Stimulated activated CD8-positive, alpha-beta memory T cell treated with anti-CD3 and anti-CD28 coated beads, Interleukin-4, amount 100 ng/mL, for 1 hour (primary cell): ENCODE measurements at places on chromosomes 1 and 21.

DNA sequence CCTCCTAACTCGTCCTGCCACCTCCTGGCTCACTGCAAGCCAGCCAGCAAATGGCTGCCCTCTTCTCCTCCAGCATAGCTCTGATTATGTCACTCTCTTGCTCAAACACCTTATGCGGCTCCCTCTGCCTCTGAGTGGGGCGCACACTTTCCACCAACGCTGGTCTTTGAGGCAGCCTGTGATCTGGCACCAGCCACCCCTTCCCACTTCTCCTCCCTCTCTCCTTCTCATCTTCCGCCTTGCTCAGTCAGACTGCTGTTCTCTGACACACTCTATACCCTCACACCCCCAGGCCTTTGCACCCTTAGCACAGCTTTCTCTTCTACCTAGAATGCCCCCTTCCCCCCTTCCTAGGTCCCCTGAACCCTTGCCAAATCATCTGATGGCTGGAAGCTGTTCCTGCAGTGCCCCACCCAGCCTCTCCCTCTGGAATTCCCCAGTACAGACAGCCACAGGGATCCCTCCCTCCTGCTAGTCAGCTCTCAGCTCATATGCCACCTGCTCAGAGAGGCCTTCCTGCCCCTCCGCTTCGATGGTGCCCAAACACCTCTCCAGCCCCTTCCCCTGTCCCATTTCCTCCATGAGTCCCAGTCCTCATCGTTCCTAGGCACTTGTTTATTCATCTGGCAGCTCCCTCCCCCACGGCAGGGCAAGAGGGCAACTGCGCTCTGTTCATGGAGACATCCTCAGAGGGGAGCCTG lies 21.7 kb upstream of the PEF1 start:
- DNase-seq: no peak

- no peak for DNase-seq
Measured at GRCh38 chr1:70897273-70897672, 150.3 kb downstream of the PTGER3 start.

- DNase-seq: no peak
Measured at GRCh38 chr21:43885721-43886120, 20.7 kb downstream of the AGPAT3 start.

- DNase-seq: no peak
Measured at GRCh38 chr1:215094381-215094780, 11.8 kb downstream of the KCNK2 start.

DNA sequence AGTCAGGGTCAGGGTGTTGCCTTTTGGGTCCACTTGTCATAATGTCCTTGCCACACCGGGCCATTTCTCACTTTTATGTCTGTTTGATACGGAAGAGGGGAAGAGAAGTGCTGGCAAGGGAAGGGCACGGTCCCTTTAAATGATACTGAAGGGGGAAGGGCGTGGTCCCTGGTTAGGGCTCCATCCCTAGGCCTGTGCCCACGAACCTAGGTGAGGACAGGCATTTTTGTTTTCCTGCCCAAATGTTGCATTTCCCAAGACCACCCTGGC lies 25.2 kb downstream of the B3GALT5 start:
- no peak for DNase-seq

- DNase-seq: no peak
Measured at GRCh38 chr1:39127513-39127912, 77.0 kb upstream of the MACF1 start.

- no peak for DNase-seq
Measured at GRCh38 chr1:203199002-203199401, 12.5 kb upstream of the CHI3L1 start.

GRCh38 chr1:43783671-43784205 lies 76.4 kb downstream of the ST3GAL3 start:
- DNase-seq: no peak

GRCh38 chr1:91724231-91724630 lies 161.7 kb downstream of the TGFBR3 start:
- DNase-seq: no peak

DNA sequence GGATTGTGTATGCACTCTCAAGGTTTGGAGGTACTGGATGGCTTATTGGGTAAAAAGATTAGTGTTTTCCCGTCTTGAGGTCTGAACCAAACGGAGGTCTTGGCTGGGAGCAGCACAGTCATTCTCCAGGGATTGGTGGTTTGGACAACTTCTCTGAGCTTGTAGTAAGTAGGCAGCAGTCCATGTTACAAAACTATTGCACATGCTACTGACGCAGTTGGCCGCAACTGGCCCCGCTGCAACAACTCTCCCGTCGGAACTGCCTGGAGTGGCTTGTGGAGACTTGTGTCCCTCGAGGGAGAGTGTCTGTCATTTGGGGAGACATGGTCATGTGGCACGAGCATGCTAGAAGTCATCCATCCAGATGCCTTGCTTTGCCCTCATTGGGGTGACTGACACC lies 276.0 kb downstream of the TM2D1 start:
- no peak for DNase-seq

DNA sequence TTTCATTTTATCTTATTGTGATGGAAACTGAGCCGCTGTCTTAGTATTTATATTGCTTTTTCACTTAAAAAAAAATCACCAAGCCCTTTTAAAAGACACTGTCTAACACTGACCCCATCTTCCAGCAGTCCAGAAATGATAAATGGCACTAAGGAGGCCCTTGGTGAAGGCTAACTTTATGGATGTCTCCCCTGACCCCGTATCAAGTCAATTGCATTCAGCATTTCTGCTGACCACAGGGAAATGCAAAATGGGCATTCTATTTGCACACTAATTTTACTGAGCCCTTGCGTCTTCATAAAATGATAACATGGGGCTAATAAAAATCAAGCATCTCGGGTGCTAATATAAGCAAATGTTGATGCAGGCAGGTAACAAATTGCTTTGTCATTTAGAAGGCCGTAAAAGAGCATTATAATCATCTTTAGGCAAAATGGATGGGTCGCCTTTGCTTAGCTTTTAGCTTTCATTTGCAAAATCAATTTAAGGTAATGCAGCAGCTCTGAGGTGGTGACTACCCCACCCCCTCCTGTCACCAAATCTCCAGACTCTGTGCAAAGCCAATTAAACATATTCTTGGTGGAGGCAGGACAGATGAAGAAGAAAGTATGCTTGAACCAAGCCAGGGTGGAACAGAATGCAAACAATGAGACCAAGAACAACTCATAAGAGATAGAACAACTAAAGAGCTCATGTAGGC lies 110.8 kb downstream of the BEND5 start:
- no peak for DNase-seq
